ENCODE measurements at places on chromosomes 7 and 10.

- no peak for DNase-seq
Measured at GRCh38 chr7:48398191-48398590, 226.9 kb downstream of the ABCA13 start.

- DNase-seq = no peak
Measured at GRCh38 chr7:25624833-25625232, 396.5 kb upstream of the NPVF start.

GRCh38 chr10:73858013-73858708 lies 16.2 kb downstream of the CAMK2G start:
- DNase-seq = no peak

DNA sequence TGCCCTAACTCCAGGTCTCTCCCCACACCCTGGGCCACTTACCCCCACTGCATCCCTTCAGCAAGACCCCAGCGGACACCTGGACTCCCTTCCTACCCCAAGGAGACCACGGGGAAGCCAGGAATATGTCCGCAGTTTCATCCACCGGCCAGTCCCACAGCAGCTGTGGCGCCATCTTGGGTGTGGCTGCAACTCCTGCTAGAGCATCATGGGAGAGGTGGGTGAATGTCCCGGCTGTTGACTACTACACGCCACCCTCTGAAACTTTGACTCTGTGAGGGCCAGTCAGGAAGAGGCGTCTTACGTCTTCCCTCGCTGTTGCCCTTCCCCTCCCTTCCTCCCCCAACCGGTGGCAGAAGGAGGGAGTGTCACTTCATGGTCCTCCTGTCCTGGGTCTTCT lies 238.3 kb upstream of the RNF32 start:
- DNase-seq = no peak
